ENCODE measurements at places on chromosomes 2 and 18. TPM values are rescaled to one million over a fixed set of nuclear protein-coding genes. Genes with fewer than 3 reads are reported as not detected.
A peak's percentile ranks its signal among the peaks of the same experiment; 100 is the strongest.

- no peak overlapping the region for H3K27ac ChIP-seq
- no peak for DNase-seq
- no peaks in the 10 kb centered on the region for H3K36me3 ChIP-seq
- no peak overlapping the region for H3K4me3 ChIP-seq
- H3K27me3 ChIP-seq, result no peaks in the 10 kb centered on the region
Measured at GRCh38 chr2:201465524-201465971, 14.0 kb downstream of the STRADB start.

DNA sequence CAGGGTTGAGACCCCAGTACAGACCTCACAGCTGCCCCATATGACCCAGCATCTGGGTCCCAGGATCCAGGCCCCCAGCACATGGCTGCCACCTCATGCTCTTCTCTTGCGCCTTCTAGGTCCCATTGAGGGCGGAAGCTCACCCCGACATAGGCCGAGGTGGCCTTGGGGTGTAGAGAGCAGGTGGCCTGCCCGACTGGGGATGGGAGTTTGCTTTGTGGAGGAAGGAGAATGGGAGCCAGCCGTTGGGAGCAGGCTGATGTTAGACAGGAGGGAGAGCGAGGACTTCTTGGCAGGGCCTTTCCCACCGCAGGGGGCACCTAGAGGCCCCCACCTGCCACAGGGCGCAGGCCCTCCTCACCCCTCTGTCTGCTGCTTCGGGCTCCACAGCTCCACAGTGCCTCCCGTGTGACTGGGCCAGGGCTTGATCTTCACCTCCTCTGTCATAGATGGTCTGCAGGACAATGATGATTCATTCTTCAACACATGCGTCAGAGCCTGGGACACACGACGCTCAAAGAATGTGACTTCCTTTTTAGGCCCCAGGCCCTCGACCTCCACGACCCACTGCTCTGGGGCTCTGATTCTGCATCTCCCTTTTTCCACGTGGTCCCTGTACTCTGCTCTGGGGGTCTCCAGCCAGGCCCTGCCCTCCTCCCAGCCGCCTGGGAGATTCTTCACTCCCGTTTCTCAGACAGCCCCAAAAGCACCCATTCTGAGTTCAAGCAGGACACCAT is 86.6 kb upstream of the ODC1 start:
- H3K4me1 ChIP-seq, result no peaks in the 10 kb centered on the region
- no peak for DNase-seq
- no peaks in the 10 kb centered on the region for H3K36me3 ChIP-seq
- H3K27me3 ChIP-seq, result no peaks in the 10 kb centered on the region

- H3K4me3 ChIP-seq, result no peak overlapping the region
- no peaks in the 10 kb centered on the region for H3K4me1 ChIP-seq
- no peak for DNase-seq
- H3K27ac ChIP-seq, result no peak overlapping the region
- H3K36me3 ChIP-seq, result no peaks in the 10 kb centered on the region
Measured at GRCh38 chr18:10898417-10898974, 250.9 kb downstream of the PIEZO2 start.

- no peak overlapping the region for H3K27ac ChIP-seq
- no peaks in the 10 kb centered on the region for H3K36me3 ChIP-seq
- H3K4me3 ChIP-seq, result no peak overlapping the region
- H3K4me1 ChIP-seq, result no peaks in the 10 kb centered on the region
- no peaks in the 10 kb centered on the region for H3K27me3 ChIP-seq
- no peak for DNase-seq
Measured at GRCh38 chr18:32851936-32852335, 79.1 kb upstream of the KLHL14 start.

- H3K27me3 ChIP-seq, result peaks cover 9% of the 10 kb centered on the region
- no peaks in the 10 kb centered on the region for H3K4me1 ChIP-seq
- H3K36me3 ChIP-seq, result no peaks in the 10 kb centered on the region
- H3K27ac ChIP-seq, result no peak overlapping the region
- no peak for DNase-seq
Measured at GRCh38 chr18:63025251-63026090, 294.1 kb downstream of the BCL2 start.

DNA sequence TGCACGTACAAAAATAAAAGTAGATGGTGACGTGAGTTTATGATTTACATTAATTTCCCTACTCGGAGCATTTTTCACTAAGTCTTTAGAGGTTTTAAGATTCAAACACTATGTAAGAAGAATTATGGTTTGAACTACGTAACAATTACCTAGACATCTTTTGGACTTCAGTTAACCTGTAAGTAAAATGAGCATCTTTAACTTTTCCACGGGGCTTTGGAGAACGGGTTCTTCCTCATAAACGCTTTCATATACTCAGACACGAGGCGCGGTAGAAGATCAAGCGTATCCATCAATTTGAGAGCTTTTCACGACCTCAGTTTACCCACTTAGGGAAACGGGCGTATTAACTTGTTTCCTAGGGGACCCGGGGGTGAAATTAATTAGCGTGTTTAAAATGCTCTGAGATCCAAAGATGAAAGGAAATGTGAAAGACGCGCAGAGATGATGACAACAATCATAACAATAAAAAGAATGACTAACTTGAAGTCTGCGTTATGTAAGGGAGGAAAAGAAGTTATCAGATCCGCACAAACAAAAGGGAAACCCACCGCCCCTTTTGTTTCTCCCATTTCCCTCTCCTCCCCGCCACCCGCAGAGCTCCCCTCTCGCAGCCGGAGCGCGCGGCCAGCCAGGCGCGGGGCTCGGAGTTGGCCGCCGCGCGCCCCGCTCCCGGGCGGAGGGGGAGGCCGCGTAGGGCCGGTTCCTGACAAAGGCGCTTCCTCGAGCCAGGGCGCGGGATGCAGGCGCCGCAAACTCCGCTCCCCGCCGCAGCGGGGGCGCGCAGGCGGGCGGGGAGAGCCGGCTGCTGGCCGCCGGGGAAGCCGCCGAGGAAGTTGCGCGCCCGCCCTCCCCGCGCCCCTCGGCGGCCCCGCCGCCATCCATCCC is 807 bp downstream of the PELI1 start:
- peak overlapping the region; percentile 89 for H3K27ac ChIP-seq
- no peaks in the 10 kb centered on the region for H3K27me3 ChIP-seq
- H3K4me1 ChIP-seq, result no peaks in the 10 kb centered on the region
- peaks cover 7% of the 10 kb centered on the region for H3K36me3 ChIP-seq

The DNER gene
- 14.6 TPM for total RNA-seq

The LPIN1 gene
- total RNA-seq, result 9.8 TPM

The AOX1 gene
- total RNA-seq, result 5.6 TPM

All from H1 (cell line).